Cerebellum (tissue), 4 donors: ENCODE measurements at places on chromosomes 16 and 17. TPM values are rescaled to one million over a fixed set of nuclear protein-coding genes. Genes with fewer than 3 reads are reported as not detected.
A peak's percentile ranks its signal among the peaks of the same experiment; 100 is the strongest.

Gene NPIPA2
- total RNA-seq: 1.5 TPM

Gene EVI2A
- total RNA-seq: 1.9 TPM

Gene PLCG2
- 3.2 TPM for total RNA-seq

DNA sequence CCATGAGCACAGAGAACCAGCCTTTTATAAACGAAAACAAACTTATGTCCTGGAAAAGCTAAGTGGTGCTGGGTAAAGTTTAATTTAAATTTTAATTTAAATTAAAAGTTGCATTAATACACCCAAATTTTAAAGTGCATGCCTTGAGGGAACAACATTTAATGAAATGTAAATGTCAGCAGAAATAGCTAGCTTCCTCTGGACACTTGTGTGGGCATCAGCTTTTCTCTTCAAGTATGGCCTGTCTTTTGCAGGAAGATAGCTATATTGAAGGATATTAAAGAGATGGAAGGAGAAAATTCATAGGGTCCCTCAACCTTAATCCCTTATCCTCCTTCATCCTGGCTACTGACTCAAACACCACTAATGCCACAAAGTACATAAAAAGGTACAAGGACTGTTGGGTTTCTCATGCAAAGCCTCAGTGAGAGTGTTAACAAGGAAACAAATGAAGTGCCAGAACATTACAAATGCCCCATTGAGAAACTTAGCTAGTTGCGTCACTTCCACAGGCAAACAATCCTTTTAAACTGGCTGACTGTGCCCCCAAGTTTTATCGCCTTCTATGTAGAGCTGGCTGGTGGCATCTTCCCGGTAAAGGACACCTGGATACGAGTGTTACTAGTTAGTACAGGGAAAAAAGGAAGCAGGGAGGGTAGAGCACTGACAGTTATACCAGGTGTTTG, 14.1 kb downstream of the PHF12 start:
- no peak for DNase-seq

- peak; percentile 20 for DNase-seq
These were observed 90.7 kb downstream of the PITPNC1 start for GRCh38 chr17:67467500-67468455.

DNA sequence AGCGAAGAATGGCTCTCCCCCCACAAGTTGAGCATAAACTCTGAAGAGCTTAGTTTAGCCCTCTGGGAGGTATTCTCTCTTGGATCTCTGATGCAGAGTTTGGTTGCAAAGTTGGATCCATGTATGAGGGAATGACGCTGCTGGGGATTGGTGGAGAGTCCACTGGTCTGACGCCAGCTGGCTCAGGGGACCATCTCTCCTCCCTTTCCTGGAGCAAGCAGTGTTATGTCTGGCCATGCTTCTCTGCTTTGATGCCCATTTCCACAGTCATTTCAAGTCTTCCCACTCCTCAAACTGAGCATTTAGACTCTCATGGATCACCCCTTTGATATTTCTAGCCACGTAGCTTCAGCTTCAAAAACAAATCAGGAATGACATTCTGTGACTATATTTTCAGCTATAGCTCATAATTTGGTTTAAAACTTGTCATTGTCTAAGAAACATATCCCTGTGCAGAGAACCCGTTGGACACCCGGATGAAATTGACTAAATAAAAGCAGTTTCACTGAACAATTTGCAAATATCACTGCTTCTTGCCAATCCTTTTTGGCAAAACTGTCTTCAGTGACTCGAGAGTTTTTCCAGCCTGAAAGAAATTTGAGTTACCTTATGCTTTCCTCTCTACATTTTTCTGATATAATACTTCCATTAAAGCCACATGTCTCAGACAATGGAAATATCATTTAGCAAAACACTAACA, 193.4 kb upstream of the CDH11 start:
- DNase-seq: no peak

DNA sequence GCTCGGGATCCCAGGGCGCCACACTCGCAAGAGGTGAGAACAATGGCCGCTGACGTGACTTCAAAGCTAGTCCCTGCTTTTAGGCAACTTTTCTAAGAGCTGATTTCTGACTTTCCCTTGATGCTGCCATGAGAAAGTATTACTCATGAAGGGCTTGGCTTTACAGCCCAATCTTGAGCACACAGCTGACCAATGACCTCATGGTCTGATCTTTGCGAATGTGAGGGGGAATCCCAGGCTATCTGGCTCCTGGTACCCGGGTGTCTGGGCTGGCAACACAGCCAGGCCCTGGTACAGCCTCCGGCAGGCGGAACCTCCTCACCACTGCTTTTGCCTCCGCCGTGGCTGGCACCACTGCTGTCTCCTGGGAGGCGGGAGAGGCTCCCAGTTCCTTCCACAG, 17.5 kb downstream of the NDUFAF8 start:
- no peak for DNase-seq

DNA sequence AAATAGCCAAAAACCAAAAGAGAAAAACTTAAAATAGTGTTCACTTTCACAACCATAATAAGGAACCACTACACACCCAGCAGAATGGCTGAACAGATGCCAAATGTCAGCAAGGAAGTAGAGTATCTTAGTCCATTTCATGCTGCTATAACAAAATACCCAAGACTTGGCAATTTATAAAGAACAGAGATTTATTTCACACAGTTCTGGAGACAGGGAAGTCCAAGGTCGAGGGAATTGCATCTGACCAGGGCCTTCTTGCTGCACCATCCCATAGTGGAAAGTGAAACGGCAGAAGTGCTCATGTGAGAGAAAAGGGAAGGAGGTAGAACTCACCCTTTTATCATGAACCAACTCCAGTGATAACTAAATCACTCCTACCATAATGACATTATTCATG, 33.8 kb upstream of the CCL22 start:
- no peak for DNase-seq

GRCh38 chr16:11639925-11640899, 28.0 kb upstream of the SNN start:
- peak; percentile 45 for DNase-seq

- DNase-seq: no peak
These were observed 47.5 kb upstream of the MEOX1 start for GRCh38 chr17:43709210-43709609.

DNA sequence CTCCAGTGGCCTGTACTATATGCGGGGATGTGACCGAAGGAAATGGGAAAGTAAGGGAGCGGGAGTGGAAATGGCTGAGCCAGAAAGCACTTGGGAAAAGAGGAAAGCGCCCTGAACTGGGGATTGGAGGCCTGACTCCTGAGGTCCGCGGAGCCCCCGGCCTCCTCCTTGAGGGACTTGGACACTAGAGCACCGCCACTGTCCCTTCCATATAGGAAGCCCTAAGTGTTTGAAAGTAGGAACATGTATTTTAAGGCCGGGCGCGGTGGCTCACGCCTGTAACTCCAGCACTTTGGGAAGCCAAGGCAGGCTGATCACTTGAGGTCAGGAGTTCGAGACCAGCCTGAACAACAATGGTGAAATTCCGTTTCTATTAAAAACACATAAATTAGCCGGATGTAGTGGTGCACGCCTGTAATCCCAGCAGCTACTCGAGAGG, 530 bp upstream of the ZDHHC7 start:
- DNase-seq: no peak

GRCh38 chr17:66214884-66215528, 14.2 kb downstream of the APOH start:
- no peak for DNase-seq

- peak; percentile 7 for DNase-seq
These were observed 316.9 kb downstream of the HAPSTR1 start for GRCh38 chr16:9408297-9408878.
